Lung (tissue), 17 donors: ENCODE measurements at places on chromosomes 1 and 21.

DNA sequence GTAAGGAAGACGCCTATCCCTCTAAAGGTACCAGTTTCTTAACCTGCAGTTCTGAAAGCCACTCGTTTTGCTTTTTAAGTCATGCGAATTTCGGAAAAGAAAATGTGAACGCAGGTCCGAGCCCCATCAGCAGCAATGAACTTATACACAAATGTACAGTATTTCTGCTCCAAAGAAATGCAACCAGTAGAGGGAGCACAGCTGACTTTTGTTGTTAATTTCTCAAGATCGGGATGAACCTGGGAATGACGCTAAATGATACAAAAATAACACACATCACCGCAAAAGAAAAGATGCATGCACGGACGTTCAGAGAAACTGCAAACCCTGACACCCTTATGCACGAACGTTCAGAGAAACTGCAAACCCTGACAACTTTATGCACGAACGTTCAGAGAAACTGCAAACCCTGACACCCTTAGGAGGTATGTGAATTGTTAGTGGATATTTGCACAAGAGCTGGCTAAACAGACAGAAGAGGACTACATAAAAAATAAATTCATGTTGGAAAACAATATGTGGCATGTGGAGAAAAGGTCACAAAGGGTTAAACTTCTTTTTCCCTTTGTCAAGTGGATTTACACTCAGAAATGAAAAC, 3.5 kb upstream of the TIAM1 start:
- no peak overlapping the region for H3K4me3 ChIP-seq
- H3K27me3 ChIP-seq, result peaks cover 12% of the 10 kb centered on the region
- no peak overlapping the region for H3K27ac ChIP-seq
- H3K4me1 ChIP-seq, result no peaks in the 10 kb centered on the region

- H3K27me3 ChIP-seq, result peaks cover 42% of the 10 kb centered on the region
- no peaks in the 10 kb centered on the region for H3K36me3 ChIP-seq
- DNase-seq, result peak; percentile 58
Measured at GRCh38 chr1:155080312-155081228, 1.9 kb downstream of the EFNA3 start.

GRCh38 chr1:80657707-80658106, 1143.0 kb upstream of the ADGRL2 start:
- H3K27ac ChIP-seq, result no peak overlapping the region
- no peaks in the 10 kb centered on the region for H3K27me3 ChIP-seq
- no peaks in the 10 kb centered on the region for H3K4me1 ChIP-seq
- H3K4me3 ChIP-seq, result no peak overlapping the region

DNA sequence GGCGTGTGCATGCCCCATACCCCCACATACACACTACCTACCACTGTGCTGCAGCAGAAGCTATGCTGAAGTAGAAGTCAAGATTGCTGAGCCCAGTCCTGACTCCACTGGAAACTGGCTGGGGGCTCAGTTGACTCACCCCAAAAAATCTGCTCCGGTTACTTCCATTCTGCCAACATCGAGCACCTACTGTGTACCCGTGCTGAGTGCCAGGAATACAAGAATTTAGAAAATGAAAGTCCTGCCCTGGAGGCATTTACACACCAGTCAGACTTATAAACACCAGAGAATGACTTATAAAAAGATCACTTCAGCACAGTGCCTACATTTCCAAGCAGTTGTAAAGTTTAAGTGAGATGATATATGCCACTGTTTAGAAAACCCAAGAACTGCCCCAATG, 99.1 kb downstream of the NMNAT2 start:
- H3K4me1 ChIP-seq, result no peaks in the 10 kb centered on the region
- H3K4me3 ChIP-seq, result no peak overlapping the region
- H3K27ac ChIP-seq, result no peak overlapping the region
- H3K36me3 ChIP-seq, result no peaks in the 10 kb centered on the region
- no peak for DNase-seq

DNA sequence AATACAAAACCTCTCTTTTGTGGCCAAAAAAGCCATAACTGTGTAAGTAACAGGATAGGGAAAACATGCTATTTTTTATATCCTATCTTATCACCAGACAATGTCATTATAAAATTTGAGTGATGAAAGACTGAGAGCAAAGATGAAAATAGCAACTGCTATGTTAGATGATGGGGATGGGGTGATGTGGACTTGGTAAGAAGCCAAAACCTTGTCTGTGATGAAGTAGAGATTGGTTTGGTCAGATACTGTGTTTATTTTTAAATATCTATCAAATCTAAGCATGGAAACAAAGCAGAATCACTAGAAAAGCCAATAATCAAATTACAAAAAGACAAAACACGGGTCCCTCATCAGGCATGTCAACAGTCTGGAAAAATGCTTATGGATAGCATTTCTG, 631.1 kb upstream of the NR5A2 start:
- H3K27ac ChIP-seq, result no peak overlapping the region
- H3K4me3 ChIP-seq, result no peak overlapping the region
- DNase-seq, result no peak
- H3K4me1 ChIP-seq, result no peaks in the 10 kb centered on the region

DNA sequence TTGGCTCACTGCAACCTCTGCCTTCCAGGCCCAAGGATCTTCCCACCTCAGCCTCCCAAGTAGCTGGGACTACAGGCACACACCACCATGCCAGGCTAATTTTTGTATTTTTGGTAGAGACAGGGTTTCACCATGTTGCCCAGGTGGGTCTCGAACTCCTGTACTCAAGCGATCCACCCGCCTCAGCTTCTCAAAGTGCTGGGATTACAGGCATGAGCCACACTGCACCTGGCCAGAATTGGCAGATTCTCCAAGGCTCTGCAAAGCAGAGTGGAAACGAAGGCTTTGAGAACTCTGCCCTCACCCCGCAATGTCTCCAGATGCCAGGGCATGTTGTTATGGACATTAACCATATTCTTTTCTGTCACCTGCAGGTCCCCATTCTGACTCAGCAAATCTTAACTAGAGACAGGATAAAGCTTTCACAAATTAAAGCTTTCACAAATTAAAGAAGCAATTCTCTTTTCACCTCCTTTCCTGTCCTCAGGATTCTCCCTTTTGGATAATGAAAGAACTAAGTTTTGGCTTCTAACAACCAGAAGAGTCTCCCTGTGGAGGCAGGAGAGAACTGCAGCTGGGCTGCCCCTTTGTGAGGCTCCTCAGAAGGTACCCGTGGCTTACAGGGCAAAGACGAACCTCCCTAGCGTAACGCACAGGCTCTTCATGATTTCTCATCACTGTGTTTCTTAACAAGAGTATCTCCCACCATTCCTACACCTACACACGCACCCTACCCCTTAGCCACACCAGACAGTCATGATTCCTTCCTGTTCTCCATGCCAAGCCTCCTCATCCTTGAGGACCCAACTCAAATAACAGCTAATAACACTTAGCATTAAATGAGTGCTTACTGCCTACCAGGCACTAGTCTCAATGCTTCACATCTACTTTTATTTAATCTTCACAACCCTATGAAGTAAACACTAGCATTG, 29.8 kb downstream of the GPA33 start:
- H3K36me3 ChIP-seq, result no peaks in the 10 kb centered on the region
- peaks cover 4% of the 10 kb centered on the region for H3K27me3 ChIP-seq
- H3K4me1 ChIP-seq, result peaks cover 2% of the 10 kb centered on the region

DNA sequence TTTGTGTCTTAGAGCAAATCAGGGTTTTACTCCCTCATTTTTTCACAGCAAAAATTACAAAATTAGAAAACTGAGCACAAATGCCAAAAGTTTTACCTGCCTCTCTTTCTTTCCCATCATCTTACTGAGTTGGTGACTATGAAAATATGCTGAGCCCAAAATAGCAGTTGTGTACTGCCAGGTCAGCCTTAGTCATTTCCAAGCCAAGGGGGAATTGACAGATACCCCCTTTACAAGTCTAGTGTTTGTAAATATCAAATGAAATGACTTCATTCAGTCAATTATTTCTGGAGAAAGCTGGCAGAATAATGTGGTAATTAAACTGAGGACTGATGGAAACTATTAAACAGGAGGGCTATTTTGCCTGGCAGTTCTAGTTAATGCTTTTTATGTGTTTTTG, 11.4 kb upstream of the GORAB start:
- no peaks in the 10 kb centered on the region for H3K36me3 ChIP-seq
- DNase-seq, result no peak
- no peaks in the 10 kb centered on the region for H3K27me3 ChIP-seq
- no peaks in the 10 kb centered on the region for H3K4me1 ChIP-seq

GRCh38 chr1:67683316-67683715, 1.7 kb upstream of the GADD45A start:
- no peak for DNase-seq
- no peaks in the 10 kb centered on the region for H3K27me3 ChIP-seq
- H3K27ac ChIP-seq, result no peak overlapping the region
- H3K4me1 ChIP-seq, result peaks cover 27% of the 10 kb centered on the region
- no peaks in the 10 kb centered on the region for H3K36me3 ChIP-seq

DNA sequence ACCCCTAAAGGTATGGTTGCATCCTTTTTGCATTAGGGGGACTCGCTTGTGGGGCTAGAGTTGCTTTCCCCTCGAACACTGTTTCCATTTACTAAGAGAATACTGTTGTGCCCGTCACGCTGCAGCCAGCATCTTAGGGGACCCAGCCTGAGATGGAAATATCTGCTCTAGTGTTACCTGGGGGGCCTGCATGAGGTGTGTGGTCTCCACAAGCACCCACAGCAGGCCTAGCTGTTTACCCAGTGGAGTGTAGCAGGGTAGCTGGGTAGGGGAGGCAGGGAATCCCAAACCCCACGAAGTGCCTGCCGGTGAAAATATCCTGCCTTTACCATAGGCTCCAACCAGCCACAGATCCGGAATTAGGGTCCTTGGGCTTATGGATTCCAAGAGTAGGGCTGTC, 303.6 kb downstream of the PTPRU start:
- no peaks in the 10 kb centered on the region for H3K4me1 ChIP-seq
- no peak overlapping the region for H3K27ac ChIP-seq

DNA sequence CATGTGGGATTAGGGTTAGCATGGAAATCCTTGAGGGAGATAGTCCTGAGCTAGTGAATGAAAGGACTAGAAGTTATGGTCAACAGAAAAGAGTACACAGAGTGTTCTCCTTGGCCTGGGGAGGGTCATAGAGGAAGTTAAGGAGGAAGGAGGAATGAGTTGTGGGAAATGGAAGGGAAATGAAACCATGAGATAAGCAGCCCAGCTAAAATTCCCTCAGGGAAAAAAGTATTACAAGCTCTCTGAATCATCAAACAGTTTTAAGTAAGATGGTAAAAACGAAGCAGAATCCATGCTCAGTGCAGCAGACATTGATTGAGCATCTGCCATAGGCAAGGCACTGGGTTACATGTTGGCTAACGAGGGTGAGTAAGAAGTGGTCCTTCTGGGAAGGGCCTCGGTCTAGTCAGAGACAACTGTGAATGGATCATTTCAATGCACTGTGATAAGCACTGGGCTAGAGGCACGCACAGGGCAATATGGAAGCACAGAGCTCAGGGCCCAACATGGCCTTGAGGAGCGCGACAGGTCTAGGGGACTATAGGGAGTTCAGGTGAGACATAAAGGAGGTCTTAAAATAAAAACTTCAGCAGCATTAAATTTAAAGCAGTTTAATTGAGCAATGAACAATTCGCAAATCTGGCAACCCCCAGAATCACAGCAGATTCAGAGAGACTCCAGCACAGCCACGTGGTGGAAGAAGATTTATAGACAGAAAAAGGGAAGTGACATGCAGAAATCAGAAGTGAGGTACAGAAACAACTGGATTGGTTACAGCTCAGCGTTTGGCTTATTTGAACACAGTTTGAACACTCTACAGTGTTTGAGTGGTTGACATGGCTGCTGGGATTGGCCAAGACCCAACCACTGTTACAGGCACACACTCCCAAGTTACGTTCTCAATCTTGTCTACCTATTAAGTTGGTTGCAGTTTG, 219.5 kb downstream of the HLX start:
- no peaks in the 10 kb centered on the region for H3K36me3 ChIP-seq
- no peak for DNase-seq
- no peak overlapping the region for H3K27ac ChIP-seq

DNA sequence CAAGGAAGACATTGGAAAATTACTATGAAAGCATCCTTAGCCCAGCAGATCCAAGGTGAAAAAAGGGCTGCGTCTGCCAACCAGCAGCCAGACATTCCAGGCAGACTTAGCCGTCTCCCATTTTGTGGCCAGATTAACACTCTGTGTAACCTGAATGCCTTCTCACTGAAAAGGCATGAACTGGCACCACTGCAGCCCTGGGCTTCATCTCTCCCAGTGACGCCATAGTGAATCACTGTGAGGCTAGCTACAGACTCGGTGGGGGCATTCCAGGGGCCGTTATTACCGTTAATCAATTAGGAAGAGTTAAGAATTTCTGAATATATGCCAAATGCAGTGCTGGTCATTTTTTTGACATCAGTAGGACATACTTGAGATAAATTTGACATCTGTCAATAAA, 627.4 kb downstream of the LMO4 start:
- no peak for DNase-seq
- no peaks in the 10 kb centered on the region for H3K27me3 ChIP-seq
- no peak overlapping the region for H3K4me3 ChIP-seq

DNA sequence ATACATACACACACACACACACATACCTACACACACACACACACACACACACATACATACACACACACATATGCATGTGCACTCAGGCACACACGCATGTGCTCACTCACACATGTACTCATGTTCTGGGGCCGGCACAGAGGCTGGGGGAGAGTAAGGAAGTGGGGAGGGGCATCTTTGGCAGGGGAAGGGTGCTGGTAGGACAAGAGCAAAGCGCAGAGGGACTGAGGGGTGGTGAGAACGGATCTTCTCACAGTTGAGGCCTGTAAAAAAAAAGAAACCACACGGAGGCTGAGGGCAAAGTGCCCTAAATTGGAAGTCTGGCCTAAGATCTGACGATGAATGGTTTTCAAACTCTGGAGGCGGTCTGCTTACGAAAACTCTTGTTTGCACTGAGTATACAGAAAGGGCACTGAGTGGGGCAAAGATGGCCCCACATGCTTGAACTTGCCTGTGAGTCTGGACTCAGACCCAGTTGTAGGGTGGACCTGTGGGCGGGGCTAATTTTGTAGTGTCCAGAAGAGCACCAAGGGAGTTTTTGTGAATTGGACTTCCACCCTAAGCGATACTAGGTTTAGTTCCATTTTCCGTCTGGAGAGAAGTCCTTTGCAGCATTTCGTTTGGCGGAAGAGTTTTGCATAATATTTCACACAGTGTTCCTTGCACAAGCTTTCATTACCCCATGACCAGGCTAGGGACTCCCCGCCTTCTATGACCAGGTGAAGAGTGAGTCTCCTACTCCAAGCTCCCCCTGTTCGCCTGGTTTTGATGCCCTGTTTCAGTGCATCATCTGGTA, 79.3 kb upstream of the LYST start:
- H3K4me1 ChIP-seq, result no peaks in the 10 kb centered on the region
- H3K4me3 ChIP-seq, result no peak overlapping the region
- peak overlapping the region; percentile 89 for H3K27ac ChIP-seq
- no peaks in the 10 kb centered on the region for H3K36me3 ChIP-seq
- no peaks in the 10 kb centered on the region for H3K27me3 ChIP-seq
- no peak for DNase-seq
